ENCODE measurements at places on chromosomes 5 and 9.

- no peak for DNase-seq
Measured at GRCh38 chr9:76116913-76117312, 226.4 kb downstream of the PCSK5 start.

GRCh38 chr9:2281031-2281802 is 266.1 kb downstream of the SMARCA2 start:
- no peak for DNase-seq

DNA sequence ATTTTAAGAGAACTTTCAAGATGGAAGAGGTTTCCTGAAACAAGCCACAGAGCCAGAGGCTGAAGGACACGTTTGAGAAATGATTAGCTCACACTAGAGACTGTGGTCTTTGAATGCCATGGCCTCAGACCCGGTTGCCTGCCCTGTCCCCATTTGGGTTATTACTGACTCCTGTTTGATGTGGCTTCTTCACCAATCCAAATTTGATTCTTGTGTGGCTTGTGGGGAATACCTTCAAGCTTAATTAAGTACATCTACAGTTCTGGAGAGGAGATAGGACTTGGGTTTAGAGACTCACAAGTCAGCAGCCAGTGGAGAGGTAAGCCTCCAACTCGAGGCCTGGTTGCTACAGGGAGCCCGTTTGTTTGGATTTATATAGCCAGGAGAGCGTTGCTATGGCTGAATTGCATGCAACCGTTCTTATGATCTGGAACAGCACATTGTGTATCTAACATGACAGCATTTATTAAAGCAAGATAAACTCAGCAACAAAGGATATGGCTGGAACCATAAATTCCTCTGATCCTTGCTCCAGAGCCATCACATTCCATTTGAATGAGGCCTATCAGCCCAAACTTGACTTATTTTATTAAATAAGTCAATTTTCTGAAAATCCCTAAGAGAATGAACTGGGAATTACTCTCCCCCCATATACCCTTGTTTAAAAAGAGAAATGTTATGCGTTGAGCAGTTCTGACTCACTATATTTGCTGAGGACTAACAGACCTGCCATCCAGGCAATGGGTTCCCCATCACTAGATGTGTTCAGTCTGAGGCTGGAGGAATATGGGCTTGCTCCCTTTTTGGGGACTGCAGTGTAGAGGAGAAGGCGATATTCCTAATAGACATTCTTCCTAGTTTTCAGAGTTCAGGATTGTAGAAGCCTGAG is 88.4 kb upstream of the TNFSF8 start:
- DNase-seq, result no peak

DNA sequence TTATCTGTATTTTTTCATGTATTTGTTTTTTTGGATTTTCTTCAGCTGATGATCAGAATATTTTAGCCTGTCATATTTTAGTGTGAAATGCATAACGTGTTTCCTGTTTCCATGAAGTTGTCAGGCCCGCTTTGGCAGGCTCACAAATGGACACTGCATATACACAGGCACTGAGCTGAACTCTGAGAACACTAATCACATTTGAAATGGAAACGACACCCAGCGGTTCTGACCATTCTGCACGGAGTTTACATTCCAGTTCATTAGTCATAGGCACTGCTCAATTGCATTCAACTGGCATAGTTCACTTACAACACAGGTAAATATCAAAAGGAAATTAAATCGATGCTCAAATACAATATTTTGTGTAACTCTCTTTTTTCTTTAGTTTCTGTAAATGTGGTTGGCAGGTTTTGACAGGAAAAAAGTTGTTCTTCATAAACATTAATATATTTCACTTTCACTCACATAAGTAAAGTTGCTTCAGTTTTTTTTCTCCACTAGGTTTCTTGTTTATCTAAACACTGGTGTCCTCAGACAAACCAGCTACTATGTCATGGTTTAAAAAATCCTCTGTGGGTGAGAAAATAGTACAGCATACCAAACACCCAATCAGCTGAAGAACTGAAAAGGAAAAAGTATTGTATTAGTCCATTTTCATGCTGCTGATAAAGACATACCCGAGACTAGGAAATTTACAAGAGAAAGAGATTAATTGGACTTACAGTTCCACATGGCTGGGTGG is 559.0 kb upstream of the DAP start:
- no peak for DNase-seq

- peak; percentile 65 for DNase-seq
Measured at GRCh38 chr5:168879929-168880328, 300.8 kb upstream of the PANK3 start.

DNA sequence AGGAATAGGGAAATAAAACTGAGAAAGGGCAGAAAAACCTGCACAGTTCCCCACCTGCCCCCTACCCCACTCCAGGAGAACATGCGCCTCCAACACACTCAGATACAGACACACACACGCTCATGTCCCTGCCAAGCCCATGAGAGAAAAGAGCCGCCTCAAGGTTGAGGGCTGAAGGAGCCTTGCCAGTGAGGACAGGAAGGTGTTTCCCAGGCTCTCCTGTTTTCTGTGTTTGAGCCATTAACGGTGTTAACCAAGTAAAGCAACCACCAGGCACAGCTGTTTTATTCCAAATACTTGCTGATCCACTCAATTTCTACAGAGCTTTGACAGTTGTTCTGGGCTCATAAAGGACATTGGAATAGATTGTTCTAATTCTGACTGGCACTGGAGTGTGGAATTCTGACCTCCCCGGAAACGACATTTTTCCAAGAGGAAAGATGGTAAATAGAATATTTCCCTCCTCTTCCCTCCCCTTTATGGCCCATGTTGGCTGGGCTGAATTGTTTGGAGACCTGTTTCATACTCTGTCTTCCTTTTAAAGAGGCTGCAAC is 238.0 kb downstream of the DMAC1 start:
- no peak for DNase-seq

DNA sequence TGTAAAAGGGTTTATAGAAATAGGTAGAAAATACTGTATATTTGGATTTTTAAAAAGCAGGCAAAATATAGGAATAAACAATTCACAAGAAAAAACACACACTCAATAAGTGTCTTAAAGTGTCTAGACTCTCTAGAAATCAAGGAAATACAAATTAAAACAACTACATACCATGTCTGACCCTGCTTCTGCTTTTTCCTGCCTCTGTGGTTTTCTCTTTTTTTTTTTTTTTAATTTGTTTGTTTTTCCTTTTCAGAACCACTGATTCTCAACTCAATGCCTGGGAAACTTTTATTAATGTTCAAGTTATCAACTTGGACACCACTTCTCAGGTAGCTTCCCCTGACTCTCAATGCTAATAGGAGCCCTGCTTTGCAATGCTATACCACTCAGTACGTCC is 25.5 kb upstream of the TAS2R1 start:
- DNase-seq, result no peak

DNA sequence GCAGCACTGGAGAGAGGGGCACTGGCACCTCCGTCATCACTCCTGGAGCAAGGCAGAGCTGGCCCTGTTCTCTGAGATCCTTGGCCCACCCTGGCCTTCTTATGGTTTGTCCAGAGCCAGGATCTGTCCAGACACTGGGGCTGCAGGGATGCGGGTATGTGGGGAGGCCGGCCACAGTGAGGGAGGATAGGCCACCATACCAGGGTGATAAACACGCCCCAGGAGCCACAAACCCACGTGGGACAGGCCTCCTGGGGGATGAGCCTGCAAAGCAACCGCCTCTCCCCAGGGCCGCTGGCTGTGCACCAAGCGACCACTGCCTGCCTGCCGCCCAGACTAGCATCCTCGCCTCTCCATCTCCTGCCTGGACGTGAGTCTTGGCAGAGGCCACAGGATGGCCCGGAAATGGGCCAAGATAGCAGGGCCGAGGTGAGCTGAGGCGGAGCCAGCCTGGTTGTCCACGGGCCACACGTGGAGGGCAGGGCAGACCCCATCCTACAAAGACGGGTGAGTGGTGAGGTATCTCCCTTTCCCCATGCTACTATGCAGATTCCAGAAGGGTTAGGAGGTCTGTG is 4.5 kb downstream of the OBP2A start:
- no peak for DNase-seq

DNA sequence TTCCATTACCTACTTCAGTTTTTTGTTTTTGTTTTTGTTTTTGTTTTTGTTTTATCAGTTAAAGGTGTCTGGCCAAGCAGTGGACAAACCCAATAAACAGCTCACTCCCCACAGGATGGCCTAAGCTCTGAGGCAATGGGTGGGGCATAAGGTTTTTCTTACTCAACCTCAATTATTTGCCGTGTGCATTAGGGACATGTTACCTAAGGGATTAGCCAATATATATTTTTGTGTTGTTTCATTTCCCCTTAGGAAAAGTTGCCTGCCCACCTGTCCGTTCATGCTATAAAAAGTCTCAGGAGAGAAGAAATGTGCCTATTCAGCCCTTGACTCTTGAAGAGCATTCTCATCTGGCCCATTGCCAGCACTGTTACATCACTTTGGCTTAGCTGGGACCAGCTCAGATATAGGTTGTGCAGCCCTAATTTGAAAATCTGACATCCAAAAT is 7.3 kb downstream of the SH3RF2 start:
- no peak for DNase-seq

DNA sequence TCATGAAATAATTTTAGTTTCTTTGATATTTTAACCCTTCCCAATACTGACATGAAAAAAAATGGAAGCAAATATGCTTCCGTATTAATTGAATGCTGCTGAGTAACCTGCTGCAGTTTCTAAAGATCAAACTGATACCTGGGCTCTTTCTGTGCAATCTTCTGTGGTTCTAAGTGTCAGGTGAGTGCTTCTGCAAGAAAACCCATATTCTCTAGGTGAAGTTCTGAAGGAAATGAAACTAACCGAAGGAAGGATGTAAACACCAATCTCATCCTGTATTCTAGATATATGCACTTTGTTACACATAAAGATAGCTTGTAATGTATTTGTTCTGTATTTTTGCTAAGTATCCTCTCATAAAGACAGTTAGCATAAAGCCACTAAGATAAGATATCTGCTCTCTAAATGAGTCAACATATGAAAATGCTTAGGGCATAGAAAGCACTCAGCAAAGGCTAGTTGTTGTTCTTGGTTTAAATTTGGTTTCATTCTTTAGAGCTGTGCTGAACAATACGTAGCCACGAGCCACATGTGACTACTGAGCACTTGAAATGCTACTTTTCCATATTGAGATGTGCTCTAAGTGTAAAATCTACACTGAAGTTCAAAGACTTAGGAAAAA is 52.0 kb downstream of the ITGA2 start:
- no peak for DNase-seq

DNA sequence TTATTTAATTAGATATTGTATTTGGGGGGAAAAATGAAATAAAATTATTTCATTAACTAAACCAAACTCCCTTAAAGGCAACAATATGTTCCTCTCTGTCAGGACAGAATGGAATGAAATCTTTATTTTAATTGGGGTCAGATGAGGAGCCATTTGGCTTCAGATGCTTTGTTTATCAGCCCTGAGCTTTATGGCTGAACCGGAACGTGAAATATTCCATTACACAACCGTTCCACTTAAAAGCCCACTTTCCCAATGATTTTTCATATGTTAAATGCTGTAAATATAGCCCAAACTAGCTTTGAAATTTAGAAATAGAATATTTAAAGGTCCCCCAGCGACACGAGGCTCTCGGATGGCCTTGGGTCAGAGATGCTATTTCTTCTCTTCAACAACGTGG is 149.5 kb downstream of the CRB2 start:
- no peak for DNase-seq

GRCh38 chr5:1523793-1524480 is at the start of gene LPCAT1:
TSS of gene LPCAT1 (minus strand) at chr5:1523960. CDS start at chr5:1523844, 116 bp downstream.
- DNase-seq, result peak; percentile 79

GRCh38 chr5:176810687-176811501 is 535 bp downstream of the UNC5A start:
- DNase-seq, result no peak

DNA sequence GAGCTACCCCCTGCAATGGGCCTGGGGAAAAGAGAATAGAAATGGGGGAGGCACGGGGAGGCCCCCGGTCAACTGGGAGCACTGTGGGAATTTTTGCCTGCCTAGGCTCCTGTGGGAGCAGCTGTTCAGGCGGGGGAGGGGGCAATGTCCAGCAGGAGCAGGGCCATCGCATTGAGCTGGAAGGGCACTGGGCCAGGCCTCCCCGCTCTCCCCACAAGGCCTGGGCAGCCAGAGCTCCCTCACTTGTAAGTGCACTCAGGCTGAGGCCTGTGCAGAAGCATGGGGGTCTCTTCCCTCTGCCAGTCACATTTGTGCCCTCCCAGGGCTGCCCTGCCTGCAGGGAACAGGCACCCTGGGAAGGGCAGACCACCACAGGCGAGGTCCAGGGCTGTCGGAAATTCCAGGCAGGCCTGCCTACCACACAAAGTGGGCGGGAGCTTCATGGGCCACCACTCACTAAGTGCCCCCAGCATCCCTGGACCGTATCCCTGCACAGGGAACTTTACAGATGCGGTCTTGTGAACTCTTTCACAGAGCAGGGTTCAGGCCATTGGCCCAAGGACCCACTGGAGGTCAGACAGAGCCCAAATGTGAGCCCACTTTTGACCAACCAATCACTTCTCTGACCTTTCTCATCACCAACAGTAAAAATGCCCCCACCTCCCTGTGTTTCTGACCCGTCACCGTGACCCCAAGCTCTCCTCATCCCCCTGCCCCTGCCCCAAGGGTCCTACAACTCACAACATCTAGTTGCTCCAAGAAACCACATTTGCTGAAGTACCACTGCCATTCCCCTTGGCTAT is 1.0 kb upstream of the CFAP157 start:
- DNase-seq, result no peak

DNA sequence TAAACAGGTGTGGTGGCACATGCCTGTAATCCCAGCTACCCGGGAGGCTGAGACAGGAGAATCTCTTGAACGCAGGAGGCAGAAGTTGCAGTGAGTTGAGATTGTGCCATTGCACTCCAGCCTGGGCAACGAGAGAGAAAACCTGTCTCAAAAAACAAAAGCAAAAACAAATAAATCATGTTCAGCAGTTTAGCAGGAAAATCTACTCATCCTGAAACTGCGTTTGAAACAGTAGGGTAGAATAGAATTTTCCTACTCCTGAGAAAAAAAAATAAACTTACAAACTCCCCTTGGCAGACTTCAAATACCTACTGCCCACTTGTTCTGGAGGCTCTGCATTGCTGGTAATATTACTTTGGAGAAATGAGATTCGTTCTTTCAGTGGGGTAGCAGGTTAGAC is 367.7 kb downstream of the GADD45G start:
- no peak for DNase-seq

- DNase-seq, result no peak
Measured at GRCh38 chr5:149540089-149540488, 11.2 kb downstream of the CSNK1A1 start.

DNA sequence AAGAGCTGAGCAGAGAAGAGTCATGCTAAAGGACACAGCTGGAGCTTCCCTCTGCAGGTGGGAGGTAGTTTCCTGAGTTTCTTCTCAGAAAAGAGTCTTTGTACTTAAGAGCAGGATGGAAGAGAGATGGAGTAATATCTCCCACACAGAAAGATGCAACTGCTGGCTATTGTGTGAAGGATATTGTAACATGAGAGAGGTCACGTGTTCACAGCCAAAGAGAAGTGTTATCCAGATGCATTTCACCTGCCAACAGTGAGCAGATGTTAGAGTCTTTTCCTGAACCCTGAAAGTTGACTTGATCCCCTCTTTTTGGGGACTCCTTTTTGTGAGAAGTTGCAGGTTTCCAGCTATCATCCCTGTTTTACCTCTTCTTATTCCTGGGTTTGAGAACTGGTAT is 14.0 kb upstream of the TRIO start:
- no peak for DNase-seq

Measured in stimulated activated naive B cell treated with anti-CD40 and anti-IgM and Interleukin-4, amounts not matched to agents 10 μg/mL and 1 μg/mL and 100 μg/mL, for 72 hours (primary cell).